GM20000 (cell line): ENCODE measurements at places on chromosomes 11 and 22.
A peak's percentile ranks its signal among the peaks of the same experiment; 100 is the strongest.

DNA sequence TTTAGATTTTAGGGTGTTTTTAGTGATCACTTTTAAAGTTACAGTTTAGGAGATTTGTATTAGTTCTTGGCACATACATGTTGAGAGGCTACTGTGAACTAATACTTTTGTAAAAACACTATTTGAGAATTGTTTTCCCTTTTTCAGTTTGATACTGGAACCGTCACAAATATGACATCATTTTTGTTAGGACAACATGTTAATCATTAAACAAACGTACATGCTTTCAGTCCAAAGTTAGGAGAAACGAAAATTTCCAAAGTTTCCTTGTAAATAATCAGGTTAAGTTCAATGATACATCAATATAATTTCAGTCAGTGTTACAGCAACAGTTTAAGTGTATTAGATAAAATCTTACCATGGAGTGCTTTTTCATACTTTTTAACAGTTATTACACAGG lies 53.1 kb downstream of the SPECC1L start:
- DNase-seq, result no peak

DNA sequence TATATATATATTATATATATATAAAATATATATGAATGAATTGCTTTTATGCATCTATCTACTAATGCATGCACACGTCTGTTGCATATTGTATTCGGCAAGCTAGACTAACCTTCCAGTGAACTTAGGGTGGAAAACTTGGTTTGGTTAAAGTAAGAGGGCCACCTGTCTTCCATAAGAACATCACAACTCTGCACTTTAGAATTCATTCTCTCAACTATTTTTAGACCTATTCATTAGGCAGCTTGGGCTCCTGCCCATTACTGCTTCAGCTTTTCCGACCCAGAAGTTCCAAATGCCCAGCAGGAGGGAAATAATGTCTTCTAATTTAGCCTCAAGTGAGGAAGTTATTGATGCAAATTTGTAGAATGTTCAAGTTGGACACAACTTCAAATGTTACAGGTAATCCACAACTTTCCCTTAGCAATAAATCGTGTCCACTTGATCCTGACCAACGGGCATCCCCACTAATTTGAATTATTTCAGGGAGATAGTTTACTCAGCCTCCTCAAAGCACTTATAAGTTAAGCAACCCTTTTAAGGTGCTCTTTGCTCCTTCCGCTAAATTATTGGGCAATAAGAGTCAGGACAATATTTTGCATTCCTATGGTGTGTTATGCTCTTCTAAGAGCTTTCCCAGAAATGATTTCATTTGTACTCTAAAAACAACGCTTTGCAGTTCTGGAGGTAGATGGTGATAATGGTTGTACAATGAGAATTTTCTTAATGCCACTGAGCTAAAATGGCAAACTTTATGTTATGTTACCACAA lies 132.3 kb downstream of the OPCML start:
- no peak for DNase-seq

DNA sequence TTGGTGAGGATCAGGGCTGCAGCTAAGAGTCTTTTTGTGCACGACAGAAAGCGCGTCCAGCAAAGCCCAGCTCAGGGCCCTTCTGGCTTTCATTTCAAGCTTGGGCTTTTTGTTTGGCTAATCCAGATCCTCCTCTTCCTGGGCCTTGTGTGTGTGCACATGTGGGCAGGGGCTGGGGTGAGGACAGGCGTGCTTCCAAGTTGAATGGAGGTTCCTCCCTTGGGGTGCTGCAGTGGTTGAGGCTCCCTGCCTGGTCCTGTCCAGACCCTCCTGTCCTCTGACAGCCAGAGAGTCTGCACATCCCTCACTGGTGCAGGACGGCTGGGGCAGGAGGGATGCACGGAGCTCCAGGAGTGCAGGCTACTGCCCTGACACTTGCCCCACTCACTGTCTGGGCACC lies 62.0 kb upstream of the NECTIN1 start:
- DNase-seq, result no peak

DNA sequence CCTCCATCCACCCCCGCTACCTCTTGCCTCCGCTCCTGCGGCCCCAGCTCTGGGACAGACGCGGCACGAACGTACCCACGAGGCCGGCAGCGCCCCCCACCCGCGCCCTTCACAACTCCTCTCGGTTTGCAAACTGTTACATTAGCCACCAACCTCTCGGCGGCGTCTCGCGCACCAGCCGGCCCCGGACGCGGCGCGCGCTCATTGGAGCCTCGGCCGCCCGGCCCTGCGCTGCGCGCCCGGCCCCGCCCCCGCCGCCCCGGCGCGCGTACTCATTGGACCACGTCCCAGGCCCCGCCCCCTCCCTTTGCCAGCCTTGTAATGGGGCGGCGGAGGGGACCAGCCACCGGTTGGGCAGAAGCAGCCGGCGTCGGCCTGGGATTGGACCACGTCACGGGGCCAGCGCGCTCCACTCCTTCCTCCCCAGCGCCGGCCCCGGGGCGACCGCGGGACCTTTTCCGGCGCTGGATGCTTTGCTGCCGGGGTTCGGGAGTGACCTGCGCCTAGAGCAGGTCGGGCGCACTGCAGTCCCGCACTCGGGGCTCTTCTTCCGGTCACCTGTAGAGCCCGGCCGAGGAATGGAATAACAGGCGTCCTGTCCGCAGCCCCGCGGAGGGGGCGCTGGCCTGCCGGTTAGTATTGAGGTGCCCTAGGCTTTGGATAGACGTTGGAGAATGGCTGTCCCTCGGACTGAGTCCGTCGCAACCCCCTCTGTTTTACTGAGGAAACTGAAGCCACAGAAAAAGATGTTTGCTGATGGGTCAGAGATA lies at the start of gene HYOU1:
Gene HYOU1 (minus strand): TSS at position 206 of the 770 bp plus-strand sequence. CDS start 1,045 bp downstream, outside the sequence.
- peak; percentile 100 for DNase-seq

GRCh38 chr22:35506259-35506570 lies 34.4 kb upstream of the RASD2 start:
- no peak for DNase-seq

GRCh38 chr11:36039471-36039870 lies 95.6 kb downstream of the LDLRAD3 start:
- no peak for DNase-seq

DNA sequence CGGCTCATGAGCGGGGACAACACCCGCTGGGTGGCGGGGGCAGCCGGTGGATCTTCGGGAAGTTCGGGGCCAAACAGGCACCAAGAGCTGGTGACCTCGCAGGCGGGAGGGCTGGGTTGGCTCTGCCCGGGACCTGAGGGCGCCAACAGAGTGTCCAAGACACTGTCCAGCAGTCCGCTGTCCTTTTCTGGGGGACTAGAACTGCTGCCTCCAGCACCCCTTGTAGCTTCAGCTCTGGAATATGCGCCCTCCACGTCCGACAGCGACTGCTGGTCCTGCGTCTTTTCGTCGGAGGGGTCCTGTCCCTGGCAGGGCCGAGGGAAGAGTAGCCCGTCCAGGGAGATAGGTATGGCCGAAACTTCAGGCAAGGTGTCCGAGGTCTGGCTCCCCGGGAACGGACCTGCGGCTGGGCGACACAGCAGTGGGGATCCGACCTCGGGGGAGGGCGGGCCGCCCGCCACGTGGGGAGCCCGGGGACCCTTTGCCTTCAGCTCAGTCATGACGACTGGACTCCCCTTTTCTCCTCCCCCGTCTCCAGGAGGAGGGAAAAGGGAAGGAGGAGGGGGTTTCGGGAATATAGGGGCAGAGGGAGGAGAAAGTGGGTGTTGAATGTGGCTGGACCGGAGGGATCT lies 926 bp downstream of the PGR start:
- peak; percentile 35 for DNase-seq
